ENCODE measurements at places on chromosomes 3 and 15. TPM values are rescaled to one million over a fixed set of nuclear protein-coding genes. Genes with fewer than 3 reads are reported as not detected.

GRCh38 chr3:15983693-15984092, 185.9 kb upstream of the ANKRD28 start:
- no peak overlapping the region for H3K27ac ChIP-seq
- no peak for DNase-seq
- no peaks in the 10 kb centered on the region for H3K27me3 ChIP-seq
- no peak overlapping the region for H3K4me3 ChIP-seq
- no peaks in the 10 kb centered on the region for H3K4me1 ChIP-seq

DOCK3 gene
- total RNA-seq, result 0.07 TPM

GRCh38 chr3:63975723-63976122, 47.6 kb downstream of the PSMD6 start:
- no peak overlapping the region for H3K4me3 ChIP-seq
- no peak for DNase-seq

SNAP23 gene
- total RNA-seq, result 123 TPM

DNA sequence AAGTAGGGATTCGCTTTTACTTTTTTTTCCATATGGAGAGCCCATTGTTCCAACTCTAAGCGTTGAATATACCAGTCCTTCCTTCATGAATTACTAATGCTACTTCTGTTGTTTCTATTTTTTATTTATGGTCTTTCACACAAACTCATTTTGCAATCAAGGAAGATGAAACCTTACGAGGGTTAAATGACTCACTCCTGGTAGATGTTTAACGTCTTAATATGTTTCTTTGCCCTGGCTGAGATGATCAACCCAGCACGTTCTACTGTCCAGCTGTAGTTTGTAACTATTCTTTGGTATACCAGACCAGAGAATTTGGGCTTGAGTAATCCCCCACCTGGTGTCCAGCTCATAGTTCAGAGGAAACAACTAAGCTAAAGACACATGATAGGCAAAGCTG, 23.1 kb downstream of the CDCP1 start:
- H3K36me3 ChIP-seq, result no peaks in the 10 kb centered on the region
- no peak overlapping the region for H3K27ac ChIP-seq
- H3K4me1 ChIP-seq, result no peaks in the 10 kb centered on the region
- peaks cover 28% of the 10 kb centered on the region for H3K27me3 ChIP-seq
- DNase-seq, result no peak
- H3K4me3 ChIP-seq, result no peak overlapping the region

ZMYND10 gene
- total RNA-seq, result 0.64 TPM
